ENCODE measurements at places on chromosomes 1 and 21.

DNA sequence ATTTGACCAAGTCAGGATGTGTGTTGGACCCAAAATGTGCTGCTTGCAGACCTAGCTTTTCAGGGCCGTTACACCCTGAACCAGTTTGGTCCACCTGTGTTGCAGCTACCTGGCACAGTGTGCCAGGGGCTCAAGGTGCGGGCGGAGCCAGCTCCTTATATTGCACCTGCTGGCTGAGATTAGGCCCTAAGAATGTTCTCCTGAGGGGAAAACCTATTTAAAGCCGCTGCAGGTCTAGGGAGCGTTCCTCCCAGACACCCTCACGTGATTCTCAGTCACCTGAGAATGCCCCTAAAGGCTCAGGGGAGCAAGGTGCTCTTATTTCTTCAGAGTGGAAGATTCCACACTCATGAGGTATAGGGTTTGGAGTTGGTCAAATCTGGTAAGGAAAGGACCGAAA, 12.0 kb downstream of the GSTM3 start:
- DNase-seq: no peak

GRCh38 chr1:19381261-19381660, 69.1 kb downstream of the SLC66A1 start:
- no peak for DNase-seq

DNA sequence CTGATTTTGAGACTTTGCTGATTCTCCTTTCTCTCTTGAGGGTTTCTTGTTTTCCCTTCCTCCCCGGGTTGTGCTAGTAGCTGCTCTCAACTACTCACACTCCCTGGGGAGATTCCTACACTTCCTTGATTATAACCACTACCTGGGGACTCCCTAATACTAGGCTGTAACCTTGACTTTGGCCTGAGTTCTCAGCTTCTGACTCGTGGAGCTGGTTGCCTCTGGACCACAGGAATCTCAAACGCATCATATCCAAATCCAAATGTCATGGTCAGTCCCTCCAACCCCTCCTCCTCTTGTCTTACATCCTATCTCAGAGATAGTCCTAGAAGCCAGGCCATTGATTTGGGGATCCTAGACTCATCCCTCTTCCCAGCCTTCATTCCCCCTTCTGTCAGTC, 12.0 kb downstream of the MOV10 start:
- DNase-seq: no peak

GRCh38 chr1:18874036-18874435, 14.6 kb upstream of the TAS1R2 start:
- DNase-seq: no peak

DNA sequence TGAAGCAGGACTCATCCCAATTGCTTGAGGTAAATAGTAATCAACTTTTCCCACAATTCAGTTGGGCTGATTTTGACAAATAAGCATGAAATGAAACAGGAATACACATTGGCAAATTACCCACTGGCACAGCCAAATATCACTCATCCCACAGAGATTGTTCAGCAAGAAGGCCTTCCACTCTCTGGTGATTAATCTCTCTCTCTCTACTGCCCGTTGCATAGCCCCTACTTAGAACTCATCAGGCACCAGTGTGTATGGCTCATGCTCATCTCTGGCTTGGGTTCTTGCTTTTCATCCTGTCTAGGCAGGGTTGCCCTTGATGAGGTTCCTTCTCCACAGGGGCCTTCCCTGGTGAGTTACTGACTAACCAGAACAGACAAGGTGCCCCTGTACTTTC, 1.1 kb downstream of the BSDC1 start:
- no peak for DNase-seq

GRCh38 chr1:199691540-199691939, 336.0 kb upstream of the NR5A2 start:
- DNase-seq: no peak

GRCh38 chr1:198047913-198048312, 108.9 kb upstream of the NEK7 start:
- no peak for DNase-seq

GRCh38 chr1:179146911-179147310, 65.0 kb downstream of the TOR3A start:
- no peak for DNase-seq

DNA sequence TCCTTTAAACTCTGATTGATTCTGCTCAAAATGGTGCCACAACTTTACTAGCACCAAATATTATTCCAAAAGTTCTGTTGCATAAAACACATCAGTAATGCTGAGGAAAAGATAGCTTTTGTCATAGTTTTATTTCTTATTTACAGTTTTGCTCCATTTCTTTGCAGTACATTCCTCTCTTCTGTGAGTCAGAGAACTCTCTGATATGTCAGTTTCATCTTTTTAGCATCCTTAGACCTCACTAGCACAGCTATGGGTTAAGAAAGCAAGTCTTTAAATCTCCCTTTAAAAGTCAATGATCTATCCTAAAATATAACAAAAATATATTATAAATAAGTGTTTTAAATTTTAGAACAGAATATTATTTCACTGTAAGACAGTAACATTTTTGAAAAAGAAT, 356.6 kb upstream of the SNX7 start:
- DNase-seq: no peak

DNA sequence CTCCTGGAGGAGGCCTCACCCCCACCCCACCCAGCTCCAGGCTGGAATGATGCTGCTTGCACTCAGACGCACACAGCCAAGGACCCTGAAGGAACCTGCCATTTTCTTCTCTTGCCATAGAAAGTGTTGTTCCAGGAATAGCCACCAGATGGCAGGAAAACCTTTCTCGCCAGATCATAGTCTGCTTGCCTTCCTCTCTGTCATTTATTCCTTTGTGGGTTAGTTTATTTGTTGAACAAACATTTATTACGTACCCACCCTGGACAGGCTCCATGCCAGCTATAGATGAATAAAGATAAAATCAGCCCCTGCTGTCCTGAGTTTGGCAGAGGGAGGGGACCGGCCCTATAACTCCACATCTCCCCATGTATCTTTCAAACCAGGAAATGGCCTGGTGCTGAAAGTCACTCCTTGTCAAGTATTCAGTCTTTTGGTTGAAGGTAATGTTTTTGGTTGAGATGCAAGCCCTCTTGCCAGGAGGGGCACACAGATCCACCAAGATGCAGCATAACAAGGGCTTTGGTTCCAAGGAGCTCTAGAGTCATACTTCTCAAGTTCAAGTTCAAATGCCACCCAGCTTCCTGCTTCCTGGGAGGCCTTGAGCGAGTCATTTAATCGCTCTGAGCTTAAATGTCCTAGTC, 7.0 kb upstream of the KCNC4 start:
- DNase-seq: peak; percentile 61

DNA sequence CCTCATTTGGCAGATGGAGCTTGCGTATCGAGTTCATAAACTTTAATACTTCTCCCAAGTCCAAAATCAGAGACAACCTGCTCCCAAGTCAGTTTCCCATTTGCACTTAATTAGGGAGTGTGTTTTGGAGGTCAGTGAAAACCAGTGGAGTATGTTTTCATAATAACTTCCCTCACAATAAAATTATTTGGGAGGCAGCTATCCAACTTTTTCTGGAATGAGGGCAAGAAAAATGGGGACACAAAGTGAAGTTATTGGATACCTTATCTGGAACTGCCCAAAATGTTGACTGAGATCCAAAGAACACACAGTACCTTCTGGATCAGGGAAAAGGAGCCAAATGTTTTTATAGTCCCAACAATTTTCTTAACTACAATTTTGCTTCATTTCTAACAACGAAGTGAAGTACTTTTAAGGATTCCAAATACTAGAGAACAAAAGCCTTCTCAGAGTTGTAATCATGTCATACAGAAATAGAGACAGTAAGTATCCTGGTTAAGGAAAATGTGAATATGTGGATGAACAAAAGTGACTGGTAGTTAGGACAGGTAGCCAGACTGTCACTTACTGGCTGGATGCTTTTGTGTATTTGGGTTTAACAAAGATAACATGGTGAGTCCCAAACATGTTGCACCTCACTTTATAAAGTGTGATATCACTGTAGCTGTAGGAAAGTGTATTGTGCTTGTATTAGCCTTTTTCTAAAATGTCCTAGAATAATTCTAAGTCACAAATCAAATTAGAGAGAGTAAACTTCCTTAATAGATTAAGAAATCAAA, 325.0 kb downstream of the HLX start:
- DNase-seq: no peak

DNA sequence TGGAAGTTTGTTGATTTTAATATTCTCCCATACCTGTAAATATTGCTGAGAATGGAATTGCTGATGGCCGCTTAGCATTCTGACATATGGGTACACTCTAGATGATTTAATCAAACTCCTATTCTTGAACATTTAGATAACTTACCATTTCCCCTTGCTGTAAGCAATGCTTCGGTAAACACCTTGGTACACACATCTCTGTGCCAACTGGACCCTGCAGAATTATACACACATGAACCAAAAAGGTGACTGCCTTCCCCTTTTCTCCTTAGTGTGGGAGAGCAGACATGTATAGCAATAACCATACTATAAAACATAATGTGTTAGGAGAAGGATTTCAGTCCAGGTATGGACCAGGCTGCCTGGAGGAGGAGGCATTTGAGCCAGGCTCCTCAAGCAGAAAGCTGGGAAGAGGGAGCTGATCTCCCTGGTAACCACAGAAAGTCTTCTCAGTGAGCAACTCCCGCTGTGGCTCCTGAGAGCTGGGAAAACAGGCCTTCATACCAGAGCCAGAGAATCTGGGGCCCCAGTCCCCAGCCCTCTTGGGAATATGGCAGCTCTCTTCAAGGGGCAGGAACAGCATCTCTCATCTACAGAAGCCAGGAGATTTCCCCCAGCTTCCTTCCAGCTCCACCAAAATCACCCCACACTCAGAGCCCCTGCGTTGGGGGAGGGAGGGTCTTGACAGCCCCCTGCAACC, 33.9 kb upstream of the CSF1 start:
- no peak for DNase-seq

- DNase-seq: peak; percentile 10
Measured at GRCh38 chr1:197619008-197619640, 156.2 kb downstream of the DENND1B start.

GRCh38 chr1:198497326-198498102, 43.0 kb downstream of the ATP6V1G3 start:
- DNase-seq: no peak

DNA sequence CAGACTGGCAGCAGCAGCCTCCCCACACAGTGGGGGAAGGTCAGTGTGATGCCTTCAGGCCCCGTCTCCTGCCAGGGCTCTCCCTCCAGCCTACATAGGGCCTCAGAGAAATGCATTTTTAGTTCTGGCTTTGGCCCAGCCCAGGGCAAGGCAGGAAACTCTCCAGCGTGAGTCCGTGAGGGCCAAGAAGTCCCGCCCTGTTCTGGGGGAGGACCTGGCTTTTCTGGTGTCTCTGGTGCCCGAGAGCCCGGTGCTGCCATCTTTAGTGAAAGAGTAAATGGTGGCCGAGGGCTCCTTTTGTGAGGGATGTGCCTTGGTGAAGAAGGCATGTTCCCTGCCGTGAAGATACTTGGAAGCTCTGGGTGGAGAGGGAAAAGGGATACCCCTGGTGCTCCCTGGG, 14.8 kb upstream of the DIP2A start:
- no peak for DNase-seq

GRCh38 chr1:149844650-149845255, 54.6 kb upstream of the BOLA1 start:
- no peak for DNase-seq

DNA sequence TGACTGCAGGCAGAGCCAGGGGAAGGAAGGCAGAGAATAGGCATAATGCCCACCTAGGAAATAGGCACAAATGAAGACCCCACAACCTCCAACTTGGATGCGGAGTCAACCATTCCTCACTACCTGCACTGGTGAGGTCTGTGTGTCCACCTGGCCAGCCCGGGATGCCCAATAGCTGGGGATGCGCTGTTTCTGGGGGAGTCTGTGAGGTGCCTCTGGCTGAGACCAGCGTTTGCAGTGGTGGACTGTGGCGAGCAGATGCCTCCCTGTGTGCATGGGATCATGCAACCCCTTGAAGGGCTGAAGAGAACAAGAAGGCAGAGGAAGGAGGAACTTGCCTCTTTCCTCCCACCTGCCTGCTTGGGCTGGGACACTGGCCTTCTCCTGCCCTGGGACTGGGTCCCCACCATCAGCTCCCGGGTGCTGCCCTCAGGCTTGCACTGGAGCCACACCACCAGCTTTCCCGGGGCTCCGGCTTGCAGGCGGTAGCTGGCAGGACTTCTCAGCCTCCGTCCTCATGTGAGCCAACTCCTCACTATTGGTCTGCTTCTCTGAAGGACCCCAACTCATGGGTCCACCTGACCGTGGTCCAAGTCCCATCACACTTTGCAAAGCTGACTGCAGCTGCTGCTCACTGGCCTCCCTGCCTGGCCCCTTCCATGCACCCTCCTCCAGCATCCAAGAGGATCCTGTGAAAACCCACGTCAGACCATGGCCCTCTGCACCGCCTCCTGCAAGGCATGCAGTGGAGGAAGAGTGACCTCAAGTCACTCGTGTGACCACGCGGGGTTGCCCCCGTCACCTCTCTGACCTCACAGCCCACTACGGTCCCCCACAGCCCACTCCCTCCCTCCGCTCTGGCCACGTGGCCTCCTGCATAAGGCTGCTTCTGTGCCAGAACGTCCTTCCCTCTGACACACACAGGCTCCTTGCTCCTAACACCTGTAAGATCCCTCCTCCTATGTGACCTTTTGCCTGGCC, 2.7 kb upstream of the PDE9A start:
- no peak for DNase-seq

- DNase-seq: no peak
Measured at GRCh38 chr1:30809514-30810263, 52.1 kb upstream of the LAPTM5 start.
